HepG2 (cell line): ENCODE measurements at places on chromosomes 2 and 18. TPM values are rescaled to one million over a fixed set of nuclear protein-coding genes. Genes with fewer than 3 reads are reported as not detected.
A peak's percentile ranks its signal among the peaks of the same experiment; 100 is the strongest.

Gene GMCL1
- 13.3 and 24.0 TPM in 2 replicates for polyA plus RNA-seq

Gene GRB14
- 3.6 and 4.6 TPM in 2 replicates for polyA plus RNA-seq

Gene DSC3
- polyA plus RNA-seq = 0.05 and 0.07 TPM in 2 replicates

GRCh38 chr2:161905389-161906046, 168.5 kb downstream of the DPP4 start:
- DNase-seq = peak; percentile 11

DNA sequence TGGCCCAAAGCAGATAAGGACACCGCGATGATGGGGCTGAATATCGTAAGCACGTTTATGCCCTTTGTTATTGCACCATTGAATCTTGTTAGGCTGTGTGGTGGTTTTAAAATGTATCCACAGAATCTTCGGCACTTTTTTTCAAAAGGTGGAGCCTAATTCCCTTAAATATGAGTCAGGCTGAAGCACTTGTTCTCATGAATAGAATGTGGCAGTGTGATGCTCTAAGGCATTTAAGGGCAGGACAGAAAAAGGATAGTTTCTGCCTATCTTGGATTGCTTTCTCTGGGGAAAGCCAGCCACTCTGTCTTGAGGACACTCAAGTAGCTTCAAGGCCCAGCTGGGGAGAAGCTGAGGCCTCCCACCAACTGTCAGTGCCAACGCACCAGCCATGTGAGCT, 39.6 kb downstream of the ABCA12 start:
- DNase-seq = no peak

DNA sequence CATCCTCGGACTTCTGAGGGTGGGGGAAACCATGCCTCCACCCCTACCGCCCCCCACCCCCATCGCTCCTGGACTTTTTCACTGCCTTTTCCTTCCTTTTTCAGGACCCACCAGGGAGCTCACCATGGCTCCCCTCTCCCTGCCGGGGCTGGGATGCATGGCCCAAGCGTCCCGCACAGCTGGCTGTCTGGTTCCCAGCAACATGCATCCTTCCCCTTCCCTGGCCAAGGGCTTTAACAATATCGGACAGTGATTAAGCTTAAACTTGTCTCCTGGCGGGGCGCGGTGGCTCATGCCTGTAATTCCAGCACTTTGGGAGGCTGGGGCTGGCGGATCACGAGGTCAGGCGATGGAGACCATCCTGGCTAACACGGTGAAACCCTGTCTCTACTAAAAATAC, 44.1 kb downstream of the MRO start:
- no peak for DNase-seq

GRCh38 chr2:166372046-166372445, 3.7 kb downstream of the SCN9A start:
- DNase-seq = peak; percentile 99

DNA sequence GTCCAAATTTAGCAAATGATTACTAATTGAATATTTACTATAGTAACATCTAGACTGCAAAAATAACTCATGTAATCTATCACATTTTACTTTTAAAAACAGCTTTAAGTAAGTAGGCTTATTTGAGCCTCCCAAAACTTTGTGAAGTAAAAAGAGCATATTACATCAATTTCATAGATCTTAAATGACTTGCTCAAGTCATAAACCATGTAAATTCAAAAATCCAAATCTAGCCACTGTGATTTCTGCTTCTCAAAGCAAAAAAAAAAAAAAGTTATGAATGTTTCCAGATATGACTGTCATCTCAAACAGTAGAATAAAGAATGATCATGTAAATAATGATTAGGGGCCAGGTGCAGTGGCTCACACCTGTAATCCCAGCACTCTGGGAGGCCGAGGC, 37.5 kb downstream of the CACNB4 start:
- no peak for DNase-seq

GRCh38 chr2:11026286-11026921, 114.7 kb downstream of the KCNF1 start:
- DNase-seq = no peak

GRCh38 chr2:158024288-158024898, 77.3 kb upstream of the UPP2 start:
- peak; percentile 29 for DNase-seq

- no peak for DNase-seq
These were observed 107.3 kb upstream of the TLK1 start for GRCh38 chr2:171267855-171268629.

GRCh38 chr2:74357627-74358026, 14.4 kb upstream of the SLC4A5 start:
- no peak for DNase-seq

DNA sequence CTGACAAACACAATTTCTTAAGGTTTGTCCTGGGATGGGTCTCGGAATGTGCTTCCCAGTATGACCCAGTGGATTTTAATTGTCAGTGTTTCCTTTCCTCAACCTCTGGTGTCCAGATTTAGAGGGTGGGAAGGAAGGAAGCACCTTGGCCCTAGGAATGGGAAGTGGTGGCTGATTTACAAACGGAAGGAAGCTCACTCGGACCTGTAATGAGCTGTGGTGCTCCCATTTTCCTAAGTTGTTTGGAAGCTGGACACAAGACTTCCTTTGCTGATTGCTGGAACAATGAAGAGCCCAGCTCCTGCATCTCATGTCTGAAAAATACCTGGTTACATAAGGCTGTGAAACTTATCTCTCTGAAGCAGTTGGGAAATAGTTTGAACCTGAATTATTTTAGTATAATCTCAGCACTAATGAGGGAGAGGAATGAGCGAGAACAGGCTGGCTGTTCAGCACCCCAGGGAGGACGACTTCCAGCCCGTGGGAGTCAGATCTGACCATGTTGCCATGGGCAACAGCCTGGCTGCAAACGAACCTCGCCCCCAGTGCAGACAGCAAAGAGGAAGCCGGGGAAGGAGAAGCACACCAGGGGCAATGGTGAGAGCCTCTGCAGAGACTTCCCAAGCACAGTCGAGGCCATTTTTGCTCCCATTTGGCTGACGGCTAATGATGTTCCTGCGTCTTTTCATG, 74.4 kb upstream of the ASB18 start:
- no peak for DNase-seq
